ENCODE measurements at places on chromosomes 11 and 22.
A peak's percentile ranks its signal among the peaks of the same experiment; 100 is the strongest.

- DNase-seq: no peak
Measured at GRCh38 chr11:115198321-115198741, 305.9 kb downstream of the CADM1 start.

DNA sequence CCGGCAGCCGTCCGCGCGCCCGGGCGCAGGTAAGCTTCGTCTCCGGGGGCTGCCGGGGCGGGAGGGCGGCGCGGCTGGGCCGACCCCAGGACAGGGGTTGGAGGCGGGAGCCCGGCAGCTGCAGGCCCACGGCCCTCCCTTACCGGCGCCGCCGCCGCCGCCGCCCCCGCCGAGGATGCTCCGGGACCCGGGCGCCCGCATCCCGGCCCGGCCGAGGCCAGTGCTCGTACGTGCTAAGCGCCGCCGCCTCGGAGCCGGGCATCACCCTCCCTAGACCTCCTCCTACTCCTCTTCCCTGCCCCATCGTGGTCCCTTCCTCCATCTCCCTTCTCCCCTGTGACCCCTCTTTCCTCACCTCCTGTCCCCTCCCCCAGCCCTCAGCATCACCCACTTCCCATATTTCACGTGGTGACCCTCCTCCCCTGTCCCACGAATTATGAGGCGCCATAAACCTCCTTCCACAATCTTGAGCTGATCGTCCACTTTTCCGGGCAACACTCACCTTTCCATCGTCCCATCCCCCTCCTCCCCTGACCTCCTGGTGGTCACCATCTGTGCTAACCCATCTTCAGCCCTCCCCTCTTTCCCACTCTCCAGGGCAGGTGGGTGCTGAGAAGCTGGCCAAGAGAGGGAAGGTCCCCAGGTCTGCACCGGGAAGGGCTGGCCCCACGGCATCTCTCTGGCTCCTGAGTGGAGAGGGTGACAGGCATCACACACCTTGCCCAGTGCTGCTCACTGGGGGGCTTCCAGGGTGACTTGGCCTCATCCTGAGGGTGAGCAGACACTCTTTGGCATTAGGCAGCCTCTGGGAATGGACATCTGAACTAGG lies 612 bp downstream of the ASPHD2 start:
- DNase-seq: peak; percentile 5

DNA sequence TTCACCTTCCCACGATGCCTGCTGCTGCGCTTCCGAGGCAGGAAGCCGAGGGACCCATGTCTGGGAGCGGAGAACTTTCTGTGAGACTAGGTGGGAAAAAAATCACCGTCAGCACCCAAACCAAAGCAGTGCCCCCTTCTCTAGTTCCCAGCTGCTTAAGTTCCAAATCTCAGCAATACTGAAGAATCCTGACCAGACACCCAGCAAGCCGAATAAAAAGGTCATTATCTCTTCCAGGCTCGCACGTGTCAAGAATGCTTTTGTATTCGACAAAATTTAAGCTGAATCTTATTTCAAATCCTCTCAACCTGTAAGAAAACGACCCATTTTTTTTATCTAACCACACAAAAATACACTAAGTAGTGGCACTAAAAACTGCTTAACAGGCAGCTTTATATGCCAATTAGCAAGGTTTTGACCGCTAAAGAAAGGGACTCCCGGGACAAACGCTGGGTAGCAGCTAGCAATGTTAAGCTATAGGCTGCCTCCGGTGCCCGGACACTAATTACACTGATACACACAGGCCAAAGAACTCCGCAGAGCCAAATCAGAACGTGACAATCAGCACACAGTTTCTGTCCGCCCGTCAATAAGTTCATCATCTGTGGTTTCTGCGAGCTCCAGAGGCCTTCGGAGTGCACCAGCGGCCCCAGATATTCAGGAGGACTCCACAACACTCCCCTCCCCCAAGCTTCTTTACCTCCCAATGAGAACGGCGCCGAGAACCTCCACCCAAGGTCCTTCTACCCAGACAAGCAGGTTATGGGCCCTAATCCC lies 728 bp downstream of the RPL3 start:
- no peak for DNase-seq

- DNase-seq: no peak
Measured at GRCh38 chr11:45078236-45079074, 68.0 kb upstream of the PRDM11 start.

DNA sequence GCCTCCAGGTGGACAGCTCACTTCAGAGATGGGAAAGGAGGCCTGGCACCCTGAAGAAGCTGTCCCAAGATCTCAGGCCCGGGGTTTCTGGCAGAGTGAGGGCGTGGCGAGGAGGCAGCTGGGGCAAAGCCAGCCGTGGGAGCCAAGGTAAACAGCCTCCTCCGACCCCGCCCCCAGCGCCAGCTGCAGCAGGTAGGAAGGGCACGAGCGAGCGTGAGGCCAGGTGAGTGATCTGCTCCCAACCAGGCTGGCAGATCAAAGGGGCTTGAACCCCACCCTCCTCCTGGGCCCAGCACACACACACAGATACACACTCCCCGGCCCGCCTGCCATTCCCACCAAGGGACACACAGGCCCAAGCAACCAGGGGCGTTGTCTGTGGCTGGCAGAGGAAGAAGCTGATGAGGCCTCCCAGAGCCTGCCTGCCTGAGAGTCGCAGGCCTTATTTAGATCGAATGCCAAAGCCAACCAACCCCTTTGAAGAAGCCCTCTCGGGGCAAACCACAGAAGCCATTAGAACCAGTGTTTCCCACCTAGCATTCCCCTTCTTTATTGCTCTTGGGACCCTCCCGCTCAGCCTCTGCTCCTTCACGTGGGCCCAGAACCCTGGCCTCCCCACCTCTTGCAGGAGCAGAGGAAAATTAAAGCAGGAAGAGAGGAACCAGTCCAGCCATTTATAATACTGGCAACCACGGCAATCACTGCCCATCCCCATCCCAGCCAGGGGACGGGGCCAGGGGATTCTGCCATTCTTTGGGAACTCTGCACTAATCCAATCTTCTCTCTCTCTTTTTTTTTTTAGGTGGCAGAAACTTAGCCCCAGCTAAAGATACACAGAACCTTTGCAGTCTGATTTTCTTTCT lies 5.0 kb downstream of the PDGFB start:
- peak; percentile 14 for DNase-seq

DNA sequence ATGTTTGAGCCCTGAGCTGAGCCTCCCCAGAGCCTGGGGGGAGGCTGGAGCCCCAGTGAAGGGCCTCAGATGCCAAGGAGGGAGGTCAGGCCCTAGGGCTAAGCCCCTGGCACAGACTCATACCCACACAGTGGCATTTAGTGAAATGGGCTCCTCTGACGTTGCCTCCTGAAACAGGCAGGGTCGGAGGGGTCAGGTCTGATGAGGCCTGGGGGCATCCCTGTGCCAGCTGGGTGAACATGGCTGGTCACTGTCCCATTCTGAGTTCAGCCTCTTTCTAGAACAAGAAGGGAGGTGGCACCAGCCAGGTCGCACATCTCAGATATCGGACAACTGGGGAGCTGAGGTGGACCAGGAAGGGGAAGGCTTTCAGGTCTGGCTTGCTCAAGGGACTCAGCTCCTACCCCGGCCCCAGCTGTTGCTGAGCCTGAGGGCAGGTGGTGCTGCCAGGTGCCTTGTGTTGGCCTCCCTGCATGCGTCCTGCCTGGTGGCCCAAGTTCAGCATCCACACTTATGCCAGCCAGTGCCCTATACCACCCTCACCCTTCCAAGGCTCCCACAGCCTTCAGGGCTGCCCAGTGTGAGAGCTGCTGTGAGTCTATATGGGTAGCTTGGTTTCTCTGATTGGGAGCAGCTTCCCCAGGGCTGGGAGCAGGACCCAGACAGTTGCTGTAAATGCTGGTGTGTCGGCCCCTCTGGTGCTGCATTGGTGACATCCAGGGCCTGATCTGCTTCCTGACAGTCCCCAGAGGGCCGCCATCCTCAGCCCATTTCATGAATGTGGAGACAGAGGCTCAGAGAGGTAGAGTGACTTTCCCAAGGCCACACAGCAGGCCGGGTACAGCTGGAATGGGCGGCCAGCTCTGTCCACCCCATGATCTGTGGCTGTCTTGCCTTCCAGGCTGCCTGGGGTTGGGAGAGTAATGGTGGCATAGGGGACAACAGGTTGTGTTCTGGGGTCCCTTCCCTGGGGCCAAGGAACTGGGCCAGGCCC lies 32.8 kb upstream of the PPARA start:
- DNase-seq: no peak

- no peak for DNase-seq
Measured at GRCh38 chr11:42802201-42802899, 509.4 kb upstream of the API5 start.

- no peak for DNase-seq
Measured at GRCh38 chr22:47927648-47928210, 1165.3 kb downstream of the TBC1D22A start.

GRCh38 chr11:94926271-94926625 lies 47.1 kb downstream of the CWC15 start:
- DNase-seq: no peak

DNA sequence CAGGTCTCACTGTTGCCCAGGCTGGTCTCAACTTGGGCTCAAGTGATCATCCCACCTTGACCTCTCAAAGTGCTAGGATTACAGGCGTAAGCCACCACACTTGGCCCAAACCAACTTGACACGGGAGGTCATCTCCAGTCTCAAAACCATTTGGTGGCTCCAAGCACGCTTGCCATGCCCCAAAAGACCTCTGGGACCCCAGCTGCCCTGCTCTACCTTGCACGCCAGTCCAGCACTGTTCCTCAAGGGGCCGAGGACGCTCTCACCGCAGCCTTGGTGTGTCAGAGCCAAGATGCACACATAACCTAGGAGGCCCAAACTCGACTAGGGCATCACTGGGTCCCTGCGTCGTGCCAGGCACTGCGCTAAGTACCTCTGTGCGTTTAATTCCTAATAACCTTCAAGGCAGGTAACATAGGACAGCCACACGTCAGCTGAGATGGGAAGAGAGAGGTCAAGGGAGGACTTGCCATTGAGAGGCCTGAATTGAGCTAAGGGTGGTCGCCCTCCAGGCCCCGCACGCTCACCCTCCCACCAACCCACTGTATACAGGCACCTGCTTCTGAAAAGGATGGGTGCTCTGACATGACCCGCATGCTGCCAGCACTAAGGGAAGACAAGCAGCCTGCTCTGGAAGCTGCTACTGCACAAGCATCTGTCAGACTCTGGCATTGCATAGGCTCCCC lies 4.6 kb upstream of the GAS2L1 start:
- DNase-seq: no peak

- no peak for DNase-seq
Measured at GRCh38 chr11:19705936-19706335, 6.7 kb upstream of the NAV2 start.

GRCh38 chr22:46580940-46581537 lies 39.1 kb upstream of the GRAMD4 start:
- no peak for DNase-seq

GRCh38 chr11:73233211-73233610 lies 15.1 kb downstream of the P2RY2 start:
- no peak for DNase-seq

- no peak for DNase-seq
Measured at GRCh38 chr11:48040830-48041444, 60.6 kb downstream of the PTPRJ start.

DNA sequence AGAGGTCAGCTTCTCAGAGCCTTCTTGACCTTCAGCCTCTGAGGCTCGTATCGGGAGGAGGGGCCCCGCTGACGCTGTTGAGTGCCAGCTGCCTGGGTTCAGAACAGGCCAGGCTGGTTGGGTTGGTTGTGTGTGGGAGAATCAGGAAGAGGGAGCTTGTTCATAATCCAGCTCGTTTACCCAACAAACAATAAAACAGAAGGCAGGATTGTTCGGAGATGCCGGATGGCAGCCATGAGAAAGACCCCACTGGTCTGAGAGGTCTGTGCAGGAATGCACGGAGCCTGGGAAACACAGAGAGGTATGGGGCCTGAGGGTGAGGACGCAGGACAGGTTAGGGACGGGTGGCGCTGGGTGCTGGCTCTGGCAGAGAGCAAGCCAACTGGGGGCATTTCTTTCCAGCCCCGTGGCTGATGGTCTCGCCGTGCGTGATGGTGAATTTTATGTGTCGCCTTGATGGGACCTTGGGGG lies 31.6 kb upstream of the SHANK2 start:
- DNase-seq: no peak

GRCh38 chr11:73249304-73249703 lies 22.8 kb upstream of the P2RY6 start:
- DNase-seq: no peak

- DNase-seq: no peak
Measured at GRCh38 chr11:119615003-119615881, 113.8 kb downstream of the NECTIN1 start.

DNA sequence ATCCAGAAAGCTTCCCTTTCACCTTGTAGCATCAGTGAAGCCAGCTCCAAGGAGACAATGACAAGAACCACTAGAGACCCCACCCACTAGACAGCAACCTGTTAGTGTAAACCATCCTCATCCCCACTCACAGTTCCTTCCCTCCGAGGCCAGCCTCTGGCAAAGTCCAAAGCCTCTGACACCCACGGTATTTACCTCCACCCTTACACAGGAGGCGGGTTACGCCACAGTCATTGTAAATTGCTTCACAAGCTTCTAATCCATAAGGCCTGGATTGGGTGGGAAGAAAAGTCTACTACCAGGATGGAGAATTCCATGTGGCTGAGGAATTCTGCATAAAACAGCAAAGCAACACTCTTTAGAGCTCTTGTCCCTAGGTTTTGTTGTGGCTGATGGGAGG lies 287.4 kb downstream of the BUD13 start:
- DNase-seq: no peak

GRCh38 chr11:94868468-94868867 lies 100.3 kb downstream of the AMOTL1 start:
- DNase-seq: no peak

DNA sequence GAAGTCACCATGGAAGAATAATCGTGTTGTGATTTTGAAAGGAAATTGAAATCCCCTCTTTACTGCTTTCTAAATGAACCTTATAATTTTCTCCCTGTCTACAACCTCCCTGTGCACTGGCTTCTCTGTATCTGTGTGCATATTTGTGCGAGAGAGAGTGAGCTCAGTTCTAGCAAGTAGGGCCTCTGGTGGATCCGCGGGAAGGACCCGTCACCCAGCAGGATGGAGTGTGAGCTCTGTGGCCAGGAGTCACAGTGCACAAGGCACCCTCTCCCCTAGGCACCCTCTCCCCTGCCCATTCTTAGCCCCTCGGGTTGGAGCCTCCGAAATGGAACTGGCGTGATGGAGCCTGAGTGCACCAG lies 109.0 kb downstream of the TRIM29 start:
- DNase-seq: no peak

All from CD4-positive, alpha-beta T cell treated with Interleukin-6 at 100 ng/mL for 8 hours (primary cell).